ENCODE measurements at places on chromosomes 3 and 15.

DNA sequence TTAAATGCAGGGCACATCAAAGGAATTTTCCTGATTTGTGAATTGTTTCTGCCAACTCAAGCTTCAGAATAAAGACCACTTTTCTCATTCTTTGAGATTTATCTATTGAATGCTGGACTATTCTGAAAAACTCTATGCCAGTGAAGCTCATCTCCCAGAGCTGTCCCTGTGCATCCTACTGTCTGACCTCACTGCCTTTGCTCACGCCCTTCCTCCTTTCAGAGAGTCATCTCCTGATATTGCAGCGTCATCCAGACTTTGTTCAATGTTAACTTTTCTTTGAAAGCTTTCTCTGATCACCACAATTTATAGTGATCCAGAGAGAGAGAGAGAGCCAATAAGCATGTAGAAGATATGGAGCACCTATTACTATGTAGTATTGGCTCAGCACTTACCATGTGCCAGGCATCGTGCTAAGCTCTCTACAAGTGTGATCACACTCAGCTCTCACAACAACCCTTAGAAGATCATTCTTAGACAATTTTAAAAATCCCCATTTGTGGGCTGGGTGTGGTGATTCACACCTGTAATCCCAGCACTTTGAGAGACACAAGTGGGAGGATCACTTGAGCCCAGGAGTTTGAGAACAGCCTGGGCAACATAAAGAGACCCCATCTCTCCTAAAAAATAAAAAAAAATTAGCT lies 30.2 kb upstream of the TLE3 start:
- DNase-seq: no peak

GRCh38 chr3:124772081-124772831 lies 42.0 kb downstream of the UMPS start:
- peak; percentile 92 for DNase-seq

DNA sequence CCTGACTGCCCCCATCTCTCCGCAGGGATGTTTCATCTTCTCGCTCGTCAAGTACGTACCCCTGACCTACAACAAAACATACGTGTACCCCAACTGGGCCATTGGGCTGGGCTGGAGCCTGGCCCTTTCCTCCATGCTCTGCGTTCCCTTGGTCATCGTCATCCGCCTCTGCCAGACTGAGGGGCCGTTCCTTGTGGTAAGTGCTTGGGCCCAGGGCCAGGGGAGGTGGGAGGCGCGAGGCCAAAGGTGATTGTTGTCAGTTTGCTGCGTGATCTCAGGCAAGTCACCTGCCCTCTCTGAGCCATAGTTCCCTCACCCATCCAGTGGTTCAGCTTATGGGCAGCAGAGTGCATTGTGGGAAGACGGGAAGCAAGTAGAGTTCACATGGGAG lies 58.5 kb downstream of the GRIP2 start:
- no peak for DNase-seq

GRCh38 chr15:40081691-40082194 lies 26.9 kb downstream of the BMF start:
- no peak for DNase-seq

DNA sequence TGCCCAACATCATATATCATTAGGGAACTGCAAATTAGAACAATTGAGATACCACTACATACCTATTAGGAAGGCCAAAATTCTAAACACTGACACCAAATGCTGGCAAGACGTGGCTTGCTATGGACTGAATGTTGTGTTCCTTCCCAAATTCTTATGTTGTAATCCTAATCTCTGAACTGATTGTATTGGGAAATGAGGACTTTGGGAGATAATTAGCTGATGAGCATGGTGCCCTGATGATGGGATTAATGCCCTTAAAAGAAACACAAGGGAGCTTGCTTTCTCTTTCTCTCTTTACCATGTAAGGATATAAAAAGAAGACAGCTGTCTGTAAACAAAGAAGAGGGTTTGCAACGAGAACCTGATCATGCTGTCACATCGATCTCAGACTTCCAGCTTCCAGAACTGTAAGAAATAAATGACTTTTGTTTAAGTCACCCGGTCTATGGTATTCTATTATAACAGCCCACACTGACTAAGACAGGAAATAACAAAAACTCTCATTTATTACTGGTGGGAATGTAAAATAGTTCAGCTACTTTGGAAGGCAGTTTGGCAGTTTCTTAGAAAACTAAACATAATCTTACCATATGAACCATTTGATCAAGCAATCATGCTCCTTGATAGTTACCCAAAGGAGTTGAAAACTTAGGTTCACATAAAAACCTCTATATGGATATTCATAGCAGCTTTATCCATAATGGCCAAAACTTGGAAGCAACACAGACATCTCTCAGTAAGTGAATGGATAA lies 458.3 kb upstream of the CBLB start:
- no peak for DNase-seq

GRCh38 chr15:77529394-77530159 lies 103.1 kb downstream of the LINGO1 start:
- no peak for DNase-seq

- DNase-seq: peak; percentile 34
Measured at GRCh38 chr15:80403712-80404056, 498 bp upstream of the ARNT2 start.

DNA sequence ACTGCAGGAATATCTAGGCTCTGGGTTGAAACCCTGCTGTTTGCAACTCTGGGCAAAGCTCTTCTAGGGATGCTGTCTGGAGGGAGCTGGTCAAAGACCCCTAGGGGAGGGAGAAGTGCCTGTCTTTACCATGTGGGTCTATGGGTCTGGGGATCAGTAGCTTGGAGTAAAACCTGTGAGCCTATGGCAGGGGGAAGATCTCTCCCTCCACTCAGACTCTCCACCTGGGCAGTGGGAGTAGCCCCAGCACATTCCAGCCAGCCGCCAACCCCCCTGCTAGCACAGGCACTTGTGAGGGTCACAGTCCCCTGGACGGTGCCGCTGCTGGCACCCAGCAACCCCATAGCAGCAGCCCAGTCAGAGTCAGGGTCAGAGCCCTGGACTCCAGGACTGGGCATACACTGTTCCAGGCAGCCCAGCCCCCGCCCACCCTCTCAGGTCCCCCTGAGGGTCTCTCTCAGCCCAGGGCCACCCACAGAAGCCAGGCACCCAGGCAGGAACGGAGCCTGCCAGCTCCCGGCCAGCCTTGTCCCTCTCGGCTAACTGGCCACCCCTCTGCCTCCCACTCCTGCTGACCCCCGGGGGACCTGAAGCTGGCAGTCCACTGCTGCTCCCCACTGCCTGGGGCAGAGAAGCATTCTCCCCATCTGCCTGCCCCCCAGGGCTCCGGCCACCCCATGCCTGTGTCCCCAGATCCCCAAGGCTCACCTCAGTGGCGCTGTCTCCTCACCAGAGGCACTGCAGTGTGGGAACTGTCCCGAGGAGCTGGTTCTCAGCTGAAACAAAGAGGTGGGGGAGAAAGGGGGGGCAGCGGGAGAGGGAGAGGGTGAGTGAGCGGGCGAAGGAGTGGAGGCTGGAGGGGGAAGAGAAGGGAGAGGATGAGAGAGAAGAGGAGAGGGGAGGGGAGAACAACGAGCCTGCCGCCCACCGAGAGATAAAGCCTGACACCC lies 10.8 kb downstream of the GLYCTK start:
- no peak for DNase-seq

- no peak for DNase-seq
Measured at GRCh38 chr3:16430717-16431630, 82.5 kb downstream of the RFTN1 start.

DNA sequence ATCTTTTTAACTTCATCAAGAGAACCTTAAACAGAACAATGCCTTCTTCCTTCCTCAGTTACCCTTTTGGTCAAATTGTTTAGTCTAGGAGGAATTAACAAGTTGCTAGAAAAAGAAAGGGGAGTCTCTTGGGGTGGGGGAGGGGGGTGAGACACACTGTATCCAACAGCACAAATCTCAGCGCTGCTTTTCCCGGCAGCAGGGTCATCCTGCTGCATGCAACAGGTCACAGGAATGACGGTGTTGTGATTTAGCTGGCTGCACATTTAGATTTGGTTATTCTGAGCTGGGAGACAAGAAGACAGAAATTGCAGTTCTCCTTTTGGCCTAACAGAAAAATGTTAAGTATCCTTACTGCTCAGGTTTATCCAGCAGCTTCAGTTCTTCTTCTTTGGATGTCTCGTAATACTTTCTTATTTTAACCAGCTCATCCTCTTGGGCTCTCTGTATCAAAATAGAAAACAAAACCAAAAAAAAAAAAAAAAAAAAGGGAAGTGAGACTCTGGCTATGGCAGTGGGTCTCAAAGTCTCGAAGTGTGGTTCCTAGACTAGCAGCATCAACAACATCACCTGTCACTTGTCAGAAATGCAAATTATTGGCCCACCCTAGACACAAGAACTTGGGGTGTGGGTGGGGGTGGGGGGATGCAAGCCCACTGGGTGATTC lies 190.5 kb downstream of the GREM1 start:
- no peak for DNase-seq

DNA sequence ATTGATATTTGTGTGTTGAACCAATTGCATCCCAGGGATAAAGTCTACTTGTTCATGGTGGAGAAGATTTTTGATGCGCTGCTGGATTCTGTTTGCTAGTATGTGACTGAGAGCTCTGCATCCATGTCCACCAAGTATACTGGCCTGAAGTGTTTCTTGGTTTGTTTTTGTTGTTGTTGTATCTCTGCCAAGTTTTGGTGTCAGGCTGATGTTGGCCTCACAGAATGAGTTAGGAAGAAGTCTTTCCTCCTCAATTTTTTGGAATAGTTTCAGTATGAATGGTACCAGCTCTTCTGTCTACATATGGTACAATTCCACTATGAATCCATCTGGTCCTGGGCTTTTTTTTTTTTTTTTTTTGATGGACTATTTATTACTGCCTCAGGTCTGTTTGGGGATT lies 50.9 kb upstream of the OSTN start:
- DNase-seq: no peak

DNA sequence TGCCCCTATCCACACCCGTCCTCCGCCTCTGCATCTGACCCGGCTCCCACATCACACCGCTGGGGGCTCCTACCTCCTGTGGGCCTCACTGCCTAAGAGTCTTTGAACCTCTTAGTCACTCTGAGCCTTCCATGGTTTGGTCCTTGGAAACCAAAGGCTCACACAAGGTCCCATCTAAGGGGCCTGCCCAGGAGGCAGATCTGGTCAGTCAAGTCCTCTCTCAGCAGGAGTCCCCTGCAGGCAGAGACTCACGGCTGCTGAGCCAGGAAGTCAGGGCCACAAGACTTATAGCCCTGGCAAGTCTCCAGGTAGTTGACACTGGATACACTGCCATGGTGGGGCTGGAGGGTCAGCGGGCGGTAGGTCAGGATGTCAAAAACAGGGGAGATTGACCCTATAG lies 31.2 kb upstream of the ALDH1L1 start:
- no peak for DNase-seq

- DNase-seq: no peak
Measured at GRCh38 chr15:97092656-97093055, 762.2 kb downstream of the NR2F2 start.

DNA sequence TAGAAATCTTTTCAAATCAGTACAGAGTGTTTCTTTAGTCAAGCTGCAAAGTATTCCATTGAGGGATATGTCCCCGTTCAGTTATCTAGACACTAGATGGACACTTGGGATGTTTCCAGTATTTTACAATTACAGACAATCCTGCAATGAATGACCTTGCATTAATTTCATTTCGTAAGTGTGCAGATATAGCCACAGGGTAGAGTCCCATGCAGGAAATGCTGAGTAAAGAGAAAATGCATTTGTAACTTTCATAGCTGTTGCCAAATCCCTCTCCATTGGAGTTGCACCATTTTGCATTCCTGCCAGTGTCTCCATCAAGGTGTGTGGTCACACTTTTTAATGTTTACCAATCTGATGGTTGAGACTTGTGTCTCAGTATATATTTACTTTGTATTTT lies 92.5 kb downstream of the LIPC start:
- no peak for DNase-seq

DNA sequence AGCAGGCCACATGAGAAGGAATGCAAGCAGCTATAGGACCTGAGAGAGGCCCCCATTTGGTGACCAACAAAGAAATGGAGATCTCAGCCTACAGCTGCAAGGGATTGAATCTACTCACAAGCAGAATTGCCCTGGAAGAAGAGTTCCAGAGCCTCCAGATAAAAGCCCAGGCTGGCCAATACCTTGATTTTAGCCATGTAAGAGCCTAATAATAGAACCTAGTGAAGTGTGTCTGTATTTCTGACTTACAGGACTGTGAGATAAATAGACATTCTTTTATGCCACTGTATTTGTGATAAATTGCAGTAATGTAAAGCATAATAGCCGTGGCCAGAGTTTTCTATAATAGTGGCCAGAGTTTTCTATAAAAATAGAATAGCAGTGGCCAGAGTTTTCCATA lies 254.6 kb downstream of the PYDC2 start:
- DNase-seq: no peak

- DNase-seq: no peak
Measured at GRCh38 chr3:141111364-141112155, 60.4 kb downstream of the SPSB4 start.

DNA sequence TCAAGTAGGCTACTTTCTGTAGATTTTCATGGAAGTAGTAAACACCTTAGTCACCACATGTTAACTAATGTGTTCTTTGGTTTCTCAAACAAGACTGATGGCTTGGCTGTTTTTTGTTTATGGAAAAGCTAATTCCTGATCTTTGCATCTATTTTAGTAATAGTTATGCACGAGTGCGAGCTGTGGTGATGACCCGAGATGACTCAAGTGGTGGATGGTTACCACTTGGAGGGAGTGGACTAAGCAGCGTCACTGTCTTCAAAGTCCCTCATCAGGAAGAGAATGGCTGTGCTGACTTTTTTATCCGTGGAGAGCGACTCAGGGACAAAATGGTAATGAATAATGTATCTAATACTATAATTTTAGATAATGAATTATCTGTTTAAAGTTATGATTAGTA lies 46.6 kb downstream of the SPRED1 start:
- no peak for DNase-seq

- no peak for DNase-seq
Measured at GRCh38 chr3:103712320-103713008, 1277.6 kb downstream of the ZPLD1 start.

DNA sequence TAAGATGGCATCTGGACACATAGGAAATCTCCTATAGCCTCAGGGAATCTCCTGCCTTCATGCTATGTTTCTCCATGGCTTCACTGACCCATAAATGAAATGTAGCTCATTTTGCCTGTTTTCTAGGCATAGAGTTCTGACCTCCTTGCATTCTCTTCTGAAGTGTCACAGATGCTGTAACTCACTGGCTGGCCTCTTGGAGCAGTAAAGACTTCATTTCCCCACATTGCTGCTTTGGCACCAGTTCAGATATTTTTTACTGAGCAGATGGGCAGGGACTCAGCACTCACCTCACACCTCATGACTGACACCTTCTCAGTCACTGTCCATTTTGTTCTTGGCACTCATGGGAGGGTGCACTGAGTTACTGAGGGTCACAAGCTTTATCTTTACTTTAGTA lies 286.7 kb upstream of the TGFBR2 start:
- peak; percentile 35 for DNase-seq

- no peak for DNase-seq
Measured at GRCh38 chr3:139930211-139930610, 4.8 kb upstream of the CLSTN2 start.
